ENCODE measurements at places on chromosomes 7 and 10.
A peak's percentile ranks its signal among the peaks of the same experiment; 100 is the strongest.

GRCh38 chr10:43226441-43226840, 40.4 kb downstream of the RASGEF1A start:
- DNase-seq: no peak

- no peak for DNase-seq
Measured at GRCh38 chr10:23723796-23724195, 284.9 kb downstream of the OTUD1 start.

DNA sequence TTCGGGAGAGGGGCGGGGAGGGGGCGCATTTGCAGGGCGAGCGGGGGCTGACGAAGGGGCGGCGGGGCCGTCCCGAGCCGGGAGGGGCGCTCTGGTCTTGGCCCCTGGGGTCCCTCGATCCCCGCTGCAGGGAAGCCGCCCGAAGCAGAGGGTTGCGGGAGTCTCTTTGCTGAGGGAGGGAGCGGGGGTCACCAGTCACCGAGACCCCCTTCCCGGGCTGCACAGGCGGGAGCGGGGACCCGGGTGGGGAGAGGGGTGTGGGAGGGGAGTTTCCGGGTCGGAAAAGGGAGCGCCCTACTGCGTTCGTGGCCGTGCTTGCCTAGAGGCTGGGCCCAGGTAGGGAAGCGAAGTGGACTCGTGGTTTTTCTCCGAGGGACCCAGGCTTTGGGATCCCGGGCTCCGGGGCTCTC, 422 bp downstream of the AP1S1 start:
- DNase-seq: peak; percentile 42

- no peak for DNase-seq
Measured at GRCh38 chr10:24456322-24456721, 247.4 kb downstream of the KIAA1217 start.

GRCh38 chr7:155882596-155882995, 70.3 kb upstream of the SHH start:
- DNase-seq: no peak

DNA sequence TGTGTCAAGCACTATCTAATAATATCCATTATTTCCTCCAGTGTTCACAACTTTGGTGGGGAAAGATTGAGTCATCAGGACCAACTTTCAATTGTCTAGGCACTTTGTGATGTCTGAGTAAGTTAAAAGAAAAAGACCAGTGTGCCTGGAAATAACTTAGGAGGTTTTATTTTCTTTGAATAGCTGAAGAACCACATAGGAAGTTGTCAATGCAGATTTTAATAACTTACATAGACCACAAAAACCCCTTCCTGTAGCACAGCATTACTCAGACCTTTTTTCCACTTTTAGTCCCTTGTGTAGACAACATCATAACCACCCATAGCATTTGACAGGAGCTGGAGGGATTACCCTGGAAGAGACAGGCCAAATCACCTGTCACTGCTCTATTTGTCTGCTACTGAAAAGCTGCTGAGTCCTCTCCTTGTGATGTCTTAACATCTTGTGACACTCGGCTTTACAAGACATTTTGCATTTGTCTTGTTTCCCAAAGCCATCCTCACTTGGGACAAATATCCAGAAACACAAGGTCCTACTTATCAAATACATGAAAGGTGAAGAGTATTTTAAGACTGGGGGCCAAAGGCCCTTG, 241.5 kb upstream of the PTER start:
- no peak for DNase-seq

GRCh38 chr10:132096223-132096622, 30.5 kb downstream of the JAKMIP3 start:
- DNase-seq: no peak

DNA sequence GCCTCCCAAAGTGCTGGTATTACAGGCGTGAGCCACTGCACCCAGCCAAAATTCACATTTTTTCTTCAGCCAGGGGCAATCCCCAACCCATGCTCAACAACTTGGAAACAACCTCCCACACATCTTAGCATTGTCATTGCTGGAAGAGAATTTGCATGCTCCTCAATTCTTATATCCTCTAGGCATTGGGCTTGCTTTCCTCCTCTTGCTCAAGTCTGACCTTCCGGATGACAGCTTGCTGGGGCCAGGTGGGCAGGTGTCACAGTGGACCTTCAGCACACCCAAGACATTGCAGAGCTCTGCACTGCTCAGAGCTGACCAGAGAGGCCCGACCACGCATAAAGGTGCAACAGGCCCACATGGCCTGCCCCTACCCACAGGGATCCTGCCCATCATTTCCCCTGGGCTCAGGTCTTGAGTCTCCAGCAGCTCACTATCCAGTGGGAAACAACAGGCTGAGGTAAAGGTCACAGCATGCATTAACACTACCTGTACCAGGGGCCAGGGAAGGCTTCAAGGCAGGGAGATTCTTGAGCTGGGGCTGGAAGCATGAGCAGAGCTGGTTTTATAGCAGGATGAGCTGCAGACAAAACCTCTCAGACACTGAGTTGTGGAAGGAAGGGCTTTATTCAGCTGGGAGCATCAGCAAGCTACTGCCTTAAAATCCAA, 6.8 kb upstream of the GPR15LG start:
- no peak for DNase-seq

- no peak for DNase-seq
Measured at GRCh38 chr10:71774916-71775702, 1.8 kb upstream of the VSIR start.

DNA sequence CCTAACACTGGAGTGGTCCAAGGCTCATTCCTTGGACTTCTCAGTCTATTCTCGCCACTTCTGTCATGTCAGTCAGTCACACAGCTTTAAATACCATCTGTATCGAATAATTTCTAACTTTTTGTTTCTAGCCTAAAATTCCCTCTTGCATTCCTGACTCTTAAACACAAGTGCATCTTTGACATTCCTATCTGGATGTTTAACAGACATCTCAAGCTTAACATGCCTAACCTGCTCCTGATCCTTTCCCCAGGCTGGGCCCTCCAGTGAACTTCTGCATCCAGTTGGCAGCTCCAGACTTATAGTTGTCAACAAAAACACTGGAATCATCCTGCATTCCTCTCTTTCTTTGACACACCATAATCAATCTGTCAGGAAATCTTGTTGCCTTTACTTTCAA, 4.5 kb upstream of the ABCB4 start:
- no peak for DNase-seq

DNA sequence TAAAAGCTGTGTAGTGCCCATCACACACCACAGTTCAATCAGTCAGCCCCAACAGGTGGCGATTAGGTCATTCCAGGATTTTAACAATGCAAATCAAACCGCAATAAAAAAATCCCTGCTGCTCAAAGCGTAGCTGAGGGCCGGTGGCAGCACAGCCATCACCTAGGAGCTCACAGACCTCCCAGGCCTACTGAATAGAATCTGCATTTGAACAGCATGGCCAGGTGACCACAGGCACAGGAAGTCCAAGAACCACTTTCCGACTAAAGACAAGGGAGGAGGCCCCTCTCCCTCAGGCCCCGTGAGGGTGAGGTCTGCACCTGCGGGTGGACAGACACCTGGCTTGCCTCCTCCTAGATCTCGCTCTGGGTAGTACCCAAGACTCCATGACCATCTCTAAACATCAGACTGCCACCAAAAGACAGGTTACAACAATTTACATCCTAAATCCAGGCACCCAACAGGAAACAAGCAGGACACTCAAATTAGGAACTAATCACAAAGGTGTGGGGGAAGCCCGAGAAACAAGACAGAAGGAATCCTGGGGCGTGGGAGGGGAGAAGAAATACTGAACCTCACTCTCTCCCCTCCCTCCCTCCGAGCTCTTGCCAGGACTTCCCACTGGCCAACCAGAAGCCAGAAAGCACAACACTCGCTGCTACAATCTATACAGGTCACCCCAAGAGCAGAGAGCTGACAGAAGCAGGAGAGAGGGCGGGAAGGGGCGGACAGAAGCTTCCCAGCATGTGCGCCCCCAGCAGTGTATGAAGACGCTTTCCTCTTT, 19.2 kb downstream of the GNA12 start:
- peak; percentile 38 for DNase-seq

- no peak for DNase-seq
Measured at GRCh38 chr7:78153285-78153684, 354.7 kb downstream of the PHTF2 start.

DNA sequence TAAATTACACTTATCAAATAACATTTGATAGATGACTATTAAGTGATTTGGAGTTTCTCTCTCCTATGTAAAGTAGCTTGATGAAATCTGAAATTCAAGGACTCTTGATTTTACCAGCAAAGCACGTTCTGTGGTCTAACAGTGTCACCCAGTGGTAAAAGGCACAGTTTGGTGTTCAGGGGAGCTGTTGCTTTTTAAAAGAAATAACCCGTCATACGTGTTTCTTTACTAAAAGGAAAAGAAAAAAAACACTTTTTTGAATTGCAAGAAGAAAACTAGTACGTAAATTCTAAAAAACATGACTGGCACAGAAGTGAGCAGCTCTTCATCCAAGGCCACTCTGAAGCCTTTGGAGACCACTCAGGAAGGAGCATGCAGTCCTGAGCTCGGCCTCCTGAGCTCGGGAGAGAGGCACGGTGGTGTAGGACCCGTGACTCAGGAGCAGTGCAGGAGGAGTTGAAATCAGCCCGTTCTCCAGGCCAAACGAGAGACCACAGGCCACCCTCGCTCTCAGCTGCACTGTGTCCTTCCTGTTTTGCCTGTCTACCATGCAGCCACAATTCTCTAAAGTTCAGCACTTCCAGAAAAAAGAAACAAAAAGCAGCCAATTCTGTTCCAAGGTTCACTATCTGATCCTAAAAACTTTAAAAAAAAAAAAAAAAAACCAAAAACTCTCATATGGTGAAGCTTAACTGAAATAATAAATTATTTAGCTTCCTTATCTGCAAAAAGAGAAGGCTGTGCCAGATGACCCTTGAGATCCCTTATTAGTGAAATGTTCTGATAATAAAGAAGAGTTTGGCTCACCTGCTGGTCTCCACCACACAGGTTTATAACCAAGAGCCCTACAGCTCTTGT, 212.6 kb upstream of the FRMD4A start:
- DNase-seq: no peak

DNA sequence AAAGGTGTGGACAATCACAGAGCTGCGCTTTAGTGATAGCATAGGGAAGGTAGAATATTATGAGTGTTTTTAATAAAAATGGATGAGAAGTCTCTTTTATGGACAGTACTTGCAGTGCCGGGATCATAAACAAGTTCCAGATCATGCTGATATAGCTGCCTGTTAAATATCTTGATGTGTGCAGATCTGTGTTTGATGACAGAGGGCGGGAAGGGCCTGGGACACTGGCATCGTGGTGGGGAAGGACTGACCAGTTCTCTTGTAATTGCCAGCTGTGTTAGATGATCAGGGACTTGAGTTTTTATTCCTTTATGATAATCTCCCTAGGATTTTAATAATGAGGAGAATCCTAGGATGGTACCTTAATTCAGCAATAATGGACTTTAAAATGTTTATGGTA, 14.6 kb downstream of the SND1 start:
- DNase-seq: no peak

GRCh38 chr7:47297120-47297519, 284.8 kb downstream of the TNS3 start:
- DNase-seq: no peak

- peak; percentile 44 for DNase-seq
Measured at GRCh38 chr7:56287429-56288138, 171.4 kb upstream of the NUPR2 start.

GRCh38 chr10:1187151-1187854, 131.1 kb downstream of the WDR37 start:
- no peak for DNase-seq

GRCh38 chr7:42315103-42315502, 78.1 kb upstream of the GLI3 start:
- DNase-seq: no peak

DNA sequence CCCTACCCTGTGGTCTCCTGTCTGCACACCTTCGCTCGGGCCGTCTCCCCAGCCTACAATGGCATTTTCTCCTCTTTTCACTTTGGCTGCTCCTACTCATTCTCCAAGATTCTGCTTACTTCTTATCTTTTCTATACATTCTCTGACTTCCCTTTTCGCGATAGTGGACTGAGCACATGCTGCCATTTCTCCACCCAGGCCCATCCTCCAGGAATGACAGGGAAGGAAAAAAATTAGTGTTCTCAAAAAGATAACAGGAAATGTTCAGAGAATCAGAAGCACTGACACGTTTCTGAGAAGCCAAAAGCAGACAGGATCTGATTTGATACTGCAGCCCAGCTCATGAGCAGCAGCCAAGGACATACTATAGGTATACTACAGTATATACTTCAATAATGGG, 6.4 kb upstream of the ANXA11 start:
- no peak for DNase-seq

GRCh38 chr10:98320486-98321185, 52.6 kb upstream of the LOXL4 start:
- peak; percentile 25 for DNase-seq

- no peak for DNase-seq
Measured at GRCh38 chr7:45682836-45683555, 108.8 kb downstream of the ADCY1 start.

- DNase-seq: no peak
Measured at GRCh38 chr7:7454000-7454399, 81.7 kb downstream of the COL28A1 start.

DNA sequence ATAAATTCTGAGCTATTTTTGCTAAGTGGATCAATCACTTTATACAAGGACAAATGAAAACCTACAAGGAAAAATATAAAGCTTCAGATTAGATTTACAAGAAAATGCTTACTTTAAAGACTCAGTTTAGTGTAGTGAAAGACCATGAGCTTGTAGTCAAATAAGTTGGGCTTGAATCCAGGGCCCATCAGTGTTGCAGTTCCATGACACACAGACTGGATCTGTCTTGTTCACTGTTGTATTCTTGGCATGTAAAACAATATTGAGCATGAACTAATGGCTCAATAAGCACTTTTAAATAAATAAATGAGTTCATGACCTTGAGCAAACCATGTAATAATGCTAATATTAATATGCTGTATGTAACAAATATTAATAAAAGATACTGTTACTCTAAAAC, 164.6 kb upstream of the KCND2 start:
- DNase-seq: no peak

DNA sequence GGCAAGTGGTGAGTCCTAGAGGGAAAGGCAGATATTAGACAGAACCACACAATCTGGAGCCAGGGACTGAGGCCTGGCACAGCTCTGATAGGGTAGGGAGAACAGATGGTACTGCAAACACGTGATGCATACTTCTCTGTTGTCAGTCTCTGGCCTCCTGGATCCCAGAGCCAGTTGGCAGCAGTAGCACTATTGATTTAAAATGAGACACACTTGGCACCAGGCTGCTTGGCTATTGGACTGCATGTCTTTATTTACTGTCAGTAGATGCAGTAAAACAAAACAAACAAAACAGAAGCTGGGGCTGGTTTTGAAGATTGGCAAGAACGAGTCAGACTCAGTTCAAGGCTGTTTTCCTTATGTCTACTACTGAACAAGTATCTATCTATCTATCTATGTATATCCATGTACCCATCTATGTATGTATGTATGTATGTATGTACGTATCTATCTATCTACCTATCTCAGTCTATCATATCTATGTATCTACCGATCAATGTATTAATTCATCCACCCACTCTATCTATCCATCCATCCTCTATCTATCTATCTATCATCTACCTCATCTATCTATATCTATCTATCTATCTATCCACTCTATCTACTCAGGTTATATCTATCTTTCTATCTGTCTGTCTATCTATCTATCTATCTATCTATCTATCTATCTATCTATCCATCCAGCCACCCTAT, 23.4 kb upstream of the MGAM2 start:
- DNase-seq: no peak

All from retina (tissue), 1 donor.